Ascending aorta (tissue), 2 donors: ENCODE measurements at places on chromosomes 2 and 18.

GRCh38 chr2:223477318-223477717 is 124.8 kb downstream of the SCG2 start:
- DNase-seq, result no peak

GRCh38 chr18:58021504-58021903 is 22.5 kb upstream of the NEDD4L start:
- no peak for DNase-seq

DNA sequence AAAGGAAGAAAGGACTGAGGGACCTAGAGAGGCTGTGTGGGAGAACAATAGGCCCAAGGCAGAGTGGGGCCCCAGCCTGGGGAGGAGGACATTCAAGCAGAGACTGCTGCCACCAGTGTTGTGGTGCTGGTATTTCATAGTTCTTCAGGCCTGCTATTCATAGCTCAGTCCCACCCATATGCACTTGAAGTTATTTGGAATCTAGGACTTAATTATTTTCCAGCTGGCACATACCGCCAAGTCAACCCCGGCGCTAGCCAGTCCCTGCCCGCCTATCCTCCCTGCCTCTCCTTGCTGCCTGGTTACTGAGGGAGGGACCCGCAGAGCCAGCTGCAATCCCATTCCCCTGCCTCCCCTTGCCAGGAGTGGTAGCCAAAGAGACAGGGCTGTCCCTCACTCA is 141.2 kb downstream of the CABLES1 start:
- no peak for DNase-seq

DNA sequence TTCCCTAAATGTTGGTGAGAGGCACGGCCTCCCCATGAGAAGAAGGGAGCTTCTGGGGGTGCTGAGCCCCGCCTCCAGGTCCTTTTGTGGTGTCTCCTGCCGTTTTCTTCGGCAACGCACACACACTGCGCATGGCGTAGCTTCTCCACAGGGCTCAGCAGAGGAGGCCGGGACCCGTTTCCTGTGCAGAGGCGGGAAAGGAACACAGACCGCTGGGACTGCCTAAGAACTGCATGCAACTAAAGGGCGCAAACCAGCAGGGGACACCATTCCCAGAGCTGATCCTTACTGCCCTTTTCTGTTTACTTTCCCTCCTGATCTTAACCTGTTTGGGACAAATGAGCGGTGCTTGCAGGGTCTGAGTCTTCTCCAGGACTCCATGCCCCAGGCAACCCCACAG is 90.3 kb upstream of the CAPN13 start:
- no peak for DNase-seq

GRCh38 chr18:3251249-3251962 is 3.8 kb downstream of the MYL12A start:
- no peak for DNase-seq
